ENCODE measurements at places on chromosomes 3 and 15.

GRCh38 chr15:66136948-66137347 lies 116.6 kb downstream of the MEGF11 start:
- DNase-seq = no peak

DNA sequence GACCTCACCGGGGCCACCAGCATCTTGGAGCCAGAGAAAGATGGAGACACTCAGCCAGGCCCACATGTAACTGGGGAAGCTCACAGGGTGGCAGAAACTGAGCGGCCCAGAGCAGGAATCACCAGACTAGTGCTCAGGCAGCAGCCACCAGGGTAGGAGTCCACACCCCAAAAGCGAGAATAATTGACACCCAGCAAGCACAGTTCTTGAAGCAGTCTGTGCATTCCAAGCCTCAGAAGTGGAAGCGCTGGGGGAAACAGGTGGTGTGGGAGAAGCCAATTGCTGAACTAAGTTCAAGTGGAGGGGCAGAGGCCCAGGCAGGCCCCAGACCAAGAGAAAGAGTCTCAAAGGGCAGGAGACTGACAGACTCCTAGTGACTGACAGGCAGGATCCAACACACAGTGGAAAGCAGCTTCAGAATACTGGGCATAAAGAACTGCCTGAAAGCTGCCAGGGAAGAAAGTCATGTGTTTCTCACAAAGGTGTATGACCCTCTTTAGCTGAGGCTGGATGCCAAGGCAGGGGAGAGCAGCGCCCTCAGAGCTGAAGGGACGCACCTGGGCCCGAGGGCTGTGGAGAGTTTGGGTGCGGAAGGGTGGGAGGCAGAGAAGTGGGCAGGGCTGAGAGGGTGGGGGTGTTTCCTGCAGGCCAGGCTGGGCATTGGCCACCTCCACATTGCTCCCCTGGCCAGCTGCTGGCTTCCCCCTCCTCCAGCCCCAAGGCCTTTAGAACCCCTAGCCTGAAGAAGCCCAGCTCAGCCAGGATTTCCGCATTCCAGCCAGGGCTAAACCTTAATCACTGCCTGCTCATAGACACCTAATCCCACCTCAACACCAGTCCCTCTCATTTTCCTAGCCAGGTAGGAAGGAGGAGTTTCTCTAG lies 7.7 kb downstream of the NT5DC2 start:
- no peak for DNase-seq

GRCh38 chr15:85154061-85154460 lies 172.4 kb downstream of the PDE8A start:
- DNase-seq = no peak

- DNase-seq = no peak
These were observed 15.2 kb upstream of the ANPEP start for GRCh38 chr15:89829616-89830440.

GRCh38 chr15:61195116-61196002 lies 33.7 kb downstream of the RORA start:
- DNase-seq = peak; percentile 7

- DNase-seq = no peak
These were observed 47.7 kb downstream of the RPLP1 start for GRCh38 chr15:69500339-69500738.

GRCh38 chr3:170893895-170894294 lies 14.5 kb downstream of the EIF5A2 start:
- DNase-seq = no peak

DNA sequence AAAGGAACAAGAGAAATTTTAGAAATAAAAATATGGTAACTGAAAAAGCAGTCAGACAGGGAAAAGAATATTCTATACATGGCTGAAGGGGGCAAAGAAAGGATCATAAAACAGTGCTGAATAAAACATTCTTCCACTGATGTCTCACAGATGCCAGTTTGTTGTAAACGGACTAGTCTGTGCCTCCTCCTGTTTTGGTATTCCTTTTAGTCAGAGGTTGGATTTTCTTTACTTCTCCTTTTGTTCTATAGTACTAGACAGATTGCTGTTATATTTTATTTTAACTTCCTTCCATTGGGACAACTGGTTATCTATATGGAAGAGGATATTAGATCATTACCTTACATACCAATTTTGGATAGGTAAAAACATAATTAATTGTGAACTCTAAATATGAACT lies 16.0 kb upstream of the GNB5 start:
- DNase-seq = no peak

- no peak for DNase-seq
These were observed 56.9 kb downstream of the GRIP2 start for GRCh38 chr3:14483286-14483685.

DNA sequence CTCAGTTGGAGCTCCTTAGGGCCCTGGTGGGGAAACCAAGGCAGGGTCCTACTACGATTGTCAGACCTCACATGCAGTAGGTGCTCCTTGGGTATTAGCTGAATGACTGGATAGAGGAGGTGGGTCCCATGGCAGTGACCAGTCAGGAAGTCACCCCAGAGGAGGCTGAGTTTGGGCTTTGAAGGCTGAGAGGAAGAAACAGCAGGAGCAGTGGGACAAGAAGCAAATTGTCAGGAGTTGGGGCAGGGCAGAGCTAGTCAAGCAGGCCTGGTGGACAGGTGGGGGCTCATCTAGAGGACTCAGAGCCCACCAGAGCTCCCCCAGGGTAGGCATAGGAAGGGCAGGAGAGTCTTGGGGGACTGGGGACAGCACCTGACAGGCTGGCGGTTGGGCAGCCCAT lies 3.1 kb downstream of the NBEAL2 start:
- DNase-seq = no peak

DNA sequence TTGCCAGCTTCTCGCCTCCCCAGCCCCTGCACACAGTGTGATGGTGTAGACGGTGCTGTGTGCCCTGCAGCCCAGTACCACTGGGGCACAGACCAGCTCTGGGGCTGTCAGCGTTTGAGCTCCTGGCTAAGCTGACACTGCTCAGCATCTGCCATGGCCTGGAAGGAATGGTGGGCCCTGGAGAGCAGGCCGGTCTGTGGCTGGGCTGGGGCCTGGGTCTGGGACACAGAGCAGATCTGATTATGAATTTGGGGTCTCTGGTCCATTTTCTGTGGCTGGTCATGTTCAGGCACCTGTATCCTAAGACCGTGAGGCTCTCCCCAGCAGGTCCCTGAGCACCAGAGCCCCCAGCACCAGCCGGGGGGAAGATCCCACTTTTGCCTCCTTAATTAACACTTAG lies 34.7 kb downstream of the HCN4 start:
- DNase-seq = no peak

- no peak for DNase-seq
These were observed 98.9 kb upstream of the ST8SIA2 start for GRCh38 chr15:92294759-92295158.

DNA sequence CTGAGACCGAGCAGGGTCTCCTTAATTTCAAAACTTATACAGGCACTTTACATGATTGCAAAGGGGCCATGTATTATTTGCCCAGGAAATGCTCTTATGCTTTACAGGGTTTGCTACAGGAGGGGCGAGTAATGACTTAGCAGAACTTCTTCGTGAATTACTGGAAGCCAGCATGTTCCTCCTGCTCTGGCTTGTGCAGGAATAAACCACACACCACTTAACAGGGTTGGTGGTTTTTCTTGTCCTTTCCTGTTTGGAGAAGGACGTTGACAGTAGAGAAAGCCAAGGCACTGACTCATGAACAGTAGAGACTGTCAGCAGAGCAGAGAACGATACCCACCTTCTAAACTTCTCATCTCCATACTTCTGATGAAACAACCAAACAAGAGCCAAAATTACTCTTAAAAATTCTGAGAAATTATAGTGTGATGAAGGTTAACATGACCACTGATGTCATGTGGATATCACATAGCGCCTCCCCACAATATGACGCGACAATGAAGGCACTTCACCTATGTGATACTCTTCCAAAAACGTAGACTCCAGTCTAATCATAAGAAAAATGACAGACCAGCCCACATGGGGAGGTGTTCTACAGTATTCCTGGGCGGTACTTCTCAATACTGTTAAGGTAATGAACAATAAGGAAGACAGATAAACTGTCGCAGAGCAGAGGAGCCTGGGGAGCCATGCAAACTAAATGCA lies 24.7 kb upstream of the MCTP2 start:
- no peak for DNase-seq

GRCh38 chr3:127531821-127532220 lies 58.7 kb downstream of the TPRA1 start:
- DNase-seq = no peak

DNA sequence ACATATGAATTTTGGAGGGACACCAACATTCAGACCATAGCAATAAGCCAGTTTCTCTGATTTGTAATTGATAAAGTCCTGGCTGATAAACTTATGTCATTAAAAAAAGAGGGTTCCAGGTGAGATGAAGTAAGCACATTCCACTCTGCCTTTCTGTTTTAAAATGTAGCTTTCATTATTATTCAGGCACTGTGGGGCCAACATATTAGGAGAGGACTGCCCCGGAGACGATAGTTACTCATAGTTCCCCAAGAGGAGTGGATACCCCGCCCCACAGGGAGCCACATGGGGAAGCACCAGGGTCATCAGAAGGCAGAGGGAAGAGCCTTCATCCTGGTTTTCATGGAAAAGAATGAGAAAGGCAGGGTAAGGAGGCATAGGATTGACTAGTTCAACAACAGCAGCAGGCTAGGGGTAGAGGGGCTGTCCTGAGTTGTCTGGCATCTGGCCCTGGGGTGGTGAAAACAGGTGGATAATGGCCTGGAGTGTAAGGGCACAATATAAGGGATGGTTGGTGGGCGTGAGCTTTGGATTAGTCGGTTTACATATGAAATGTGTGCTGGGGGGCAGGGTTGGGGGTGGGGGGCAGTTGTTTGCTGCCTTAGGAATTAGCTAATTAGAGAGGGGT lies 78.7 kb upstream of the PROK2 start:
- DNase-seq = no peak

DNA sequence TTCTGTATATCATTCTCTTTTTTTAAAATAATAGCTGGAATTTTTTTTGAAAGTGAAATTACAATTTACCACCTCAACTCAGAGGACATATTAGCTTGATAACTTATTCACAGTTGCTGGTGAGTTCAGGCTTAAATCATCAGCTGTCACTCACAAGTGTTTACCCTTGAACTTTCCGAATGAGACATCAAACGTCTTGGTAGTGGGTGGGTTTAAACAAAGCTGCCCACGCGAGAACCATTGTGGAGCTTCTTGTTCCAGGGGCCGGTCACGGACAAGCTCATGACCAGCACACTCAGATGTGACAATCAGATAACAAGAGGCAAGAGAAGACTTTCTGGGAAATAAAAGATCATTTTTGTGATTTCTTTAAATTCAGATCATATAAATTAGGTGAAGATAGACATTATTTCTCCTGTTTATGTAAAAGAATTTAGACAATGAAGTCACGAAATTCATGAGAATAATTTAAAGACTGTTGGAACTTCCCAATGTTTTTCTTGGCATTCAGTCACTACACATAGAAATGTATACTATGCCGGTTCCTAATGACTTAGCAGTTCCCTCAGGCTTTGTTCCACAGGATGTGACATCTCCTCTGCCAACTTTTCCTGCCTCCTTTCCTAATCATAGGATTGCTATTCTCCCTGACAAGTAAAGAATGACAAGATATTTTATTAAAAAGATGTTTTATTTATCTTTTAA lies 29.3 kb downstream of the BTD start:
- DNase-seq = no peak

- DNase-seq = no peak
These were observed 74.5 kb upstream of the CDAN1 start for GRCh38 chr15:42811433-42811832.

DNA sequence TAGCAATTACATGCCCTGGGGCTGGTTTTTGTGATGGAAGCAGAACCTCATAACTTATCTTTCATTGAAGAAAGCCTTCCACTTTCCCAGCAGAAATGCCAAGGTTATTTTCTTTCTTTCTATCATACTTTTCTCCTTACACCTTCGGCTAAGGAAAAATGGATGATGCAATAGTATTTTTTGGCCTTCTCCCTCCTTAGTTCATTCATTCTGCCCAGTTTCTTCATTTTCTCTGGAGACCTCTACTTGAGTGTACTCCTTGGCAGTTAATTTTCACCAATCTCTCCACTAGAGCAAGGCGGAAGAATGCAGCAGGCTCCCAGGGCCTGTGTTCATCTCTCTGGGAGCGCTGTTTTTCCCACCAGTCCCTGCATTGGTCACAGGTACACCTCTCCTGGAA lies 7.6 kb upstream of the P2RY1 start:
- DNase-seq = no peak

- no peak for DNase-seq
These were observed 213.8 kb downstream of the LRTM1 start for GRCh38 chr3:54714035-54714434.

GRCh38 chr15:27585041-27585640 lies 514.0 kb downstream of the OCA2 start:
- no peak for DNase-seq

GRCh38 chr3:74664606-74665005 lies 50.1 kb upstream of the CNTN3 start:
- DNase-seq = no peak

- no peak for DNase-seq
These were observed 123.3 kb upstream of the MME start for GRCh38 chr3:154956815-154957214.

- no peak for DNase-seq
These were observed 52.1 kb downstream of the TM2D3 start for GRCh38 chr15:101600035-101600434.

- DNase-seq = peak; percentile 65
These were observed 160.2 kb upstream of the TBL1XR1 start for GRCh38 chr3:177357352-177358090.

DNA sequence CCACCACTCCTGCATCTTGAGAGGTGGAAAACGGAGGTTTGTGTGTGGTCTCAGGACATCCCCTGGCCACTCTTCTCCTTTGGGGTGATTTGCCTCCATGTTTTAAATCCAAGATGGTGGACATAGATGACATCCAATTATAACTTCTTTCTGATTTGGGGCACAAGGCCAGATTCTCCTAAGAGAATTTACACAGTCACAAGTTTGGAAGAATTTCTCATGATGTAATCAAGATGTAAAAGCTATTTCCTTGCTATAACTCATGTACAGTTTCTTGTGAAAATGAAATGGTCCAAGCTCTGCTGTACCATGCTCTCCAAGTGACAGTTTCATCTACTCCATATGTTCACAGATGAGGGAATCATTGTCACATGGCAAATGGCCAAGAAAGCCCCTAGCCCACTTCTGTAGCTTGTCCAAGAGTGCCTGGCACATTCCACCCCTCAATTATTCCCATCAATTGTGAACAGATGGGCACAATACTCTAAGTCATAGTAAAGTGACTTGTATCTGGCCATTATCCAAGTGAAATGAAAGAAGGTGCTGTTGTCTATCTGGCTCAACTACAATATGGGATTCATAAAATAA lies 134.6 kb upstream of the ROPN1 start:
- no peak for DNase-seq

DNA sequence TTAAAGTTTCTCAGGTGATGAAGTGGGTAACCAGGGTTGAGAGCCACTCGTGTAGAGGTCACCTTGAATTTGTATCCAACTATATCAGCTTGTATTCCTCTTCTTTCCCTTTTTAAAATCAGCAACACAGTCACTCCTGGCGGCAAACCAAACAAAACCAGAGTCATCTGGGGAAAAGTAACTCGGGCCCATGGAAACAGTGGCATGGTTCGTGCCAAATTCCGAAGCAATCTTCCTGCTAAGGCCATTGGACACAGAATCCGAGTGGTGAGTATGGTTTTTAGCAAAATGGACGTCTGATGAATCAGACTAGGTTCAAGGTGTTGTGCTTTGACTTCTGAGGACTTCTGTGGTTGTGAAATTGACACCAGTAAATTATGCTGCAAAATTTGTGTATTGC lies 3.9 kb downstream of the RPL35A start:
- DNase-seq = no peak

Data from H54 (cell line).